Activated T-helper 2 cell treated with anti-CD3 and anti-CD28 coated beads, Interferon-gamma antibody, Interleukin-2, Interleukin-4, amounts not matched to agents 10 μg/mL and 5 μg/mL and 100 μg/mL, durations not matched to agents 14 hours and 24 hours and 36 hours (primary cell): ENCODE measurements at places on chromosomes 2 and 18. TPM values are rescaled to one million over a fixed set of nuclear protein-coding genes. Genes with fewer than 3 reads are reported as not detected.

DNA sequence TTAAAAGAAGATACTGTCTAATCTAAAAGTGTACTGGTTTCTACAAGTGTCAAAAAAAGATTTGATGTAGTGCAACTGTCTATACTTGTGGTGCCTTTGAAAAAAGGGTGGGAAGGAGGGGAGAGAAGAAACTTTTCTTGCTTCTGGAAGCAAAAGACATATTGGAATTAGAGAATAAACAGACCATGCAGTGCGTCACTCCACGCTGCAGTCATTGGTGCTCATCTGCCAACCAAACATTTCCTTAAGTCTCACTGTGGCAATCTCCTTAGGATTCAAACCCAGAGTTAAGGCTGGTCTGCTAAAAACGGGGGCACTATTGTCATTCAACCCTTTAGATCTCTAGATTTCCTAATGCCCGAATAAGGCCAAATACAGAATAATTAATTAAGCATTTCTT, 50.9 kb downstream of the PELI1 start:
- H3K27me3 ChIP-seq: no peaks in the 10 kb centered on the region
- H3K36me3 ChIP-seq: peaks cover 69% of the 10 kb centered on the region
- no peak overlapping the region for H3K4me3 ChIP-seq
- H3K27ac ChIP-seq: no peak overlapping the region
- peaks cover 10% of the 10 kb centered on the region for H3K4me1 ChIP-seq
- no peak for DNase-seq

DNA sequence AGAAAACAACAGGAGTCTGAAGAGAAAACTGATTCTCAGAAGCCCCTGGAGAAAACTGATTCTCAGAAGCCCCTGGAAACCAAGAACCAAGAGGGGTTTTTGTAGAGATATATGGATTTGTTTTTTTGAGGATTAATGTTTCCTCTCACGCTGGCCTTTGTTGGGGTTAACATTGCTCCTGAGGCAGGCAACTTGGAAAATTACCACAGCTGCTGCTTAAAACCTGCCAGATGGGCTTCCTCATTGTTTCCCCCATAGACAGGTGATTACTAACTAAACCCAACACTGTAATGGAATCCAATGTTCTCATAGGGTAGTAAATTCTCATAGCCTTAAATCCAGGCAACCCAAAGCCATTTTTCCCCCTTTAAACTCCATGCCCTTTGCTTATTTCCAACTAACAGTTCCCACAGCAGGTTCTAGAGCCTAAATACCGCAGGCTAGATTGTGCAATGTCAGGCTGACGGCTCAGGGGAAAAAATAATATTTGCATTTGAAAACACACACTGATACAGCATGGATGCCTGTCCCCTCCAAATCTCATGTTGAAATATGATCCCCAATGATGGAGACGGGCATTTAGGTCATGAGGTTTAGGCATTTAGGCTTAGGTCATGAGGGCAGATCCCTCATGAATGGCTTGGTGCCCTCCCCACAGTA, 272.3 kb upstream of the PKDCC start:
- no peaks in the 10 kb centered on the region for H3K36me3 ChIP-seq
- H3K4me3 ChIP-seq: no peak overlapping the region
- no peak for DNase-seq
- peaks cover 2% of the 10 kb centered on the region for H3K27me3 ChIP-seq
- no peak overlapping the region for H3K27ac ChIP-seq

- H3K27ac ChIP-seq: no peak overlapping the region
- H3K4me3 ChIP-seq: peak overlapping the region; percentile 68
- peaks cover 3% of the 10 kb centered on the region for H3K4me1 ChIP-seq
- no peak for DNase-seq
Observed at GRCh38 chr2:209208211-209208610, 215.6 kb upstream of the MAP2 start.

DNA sequence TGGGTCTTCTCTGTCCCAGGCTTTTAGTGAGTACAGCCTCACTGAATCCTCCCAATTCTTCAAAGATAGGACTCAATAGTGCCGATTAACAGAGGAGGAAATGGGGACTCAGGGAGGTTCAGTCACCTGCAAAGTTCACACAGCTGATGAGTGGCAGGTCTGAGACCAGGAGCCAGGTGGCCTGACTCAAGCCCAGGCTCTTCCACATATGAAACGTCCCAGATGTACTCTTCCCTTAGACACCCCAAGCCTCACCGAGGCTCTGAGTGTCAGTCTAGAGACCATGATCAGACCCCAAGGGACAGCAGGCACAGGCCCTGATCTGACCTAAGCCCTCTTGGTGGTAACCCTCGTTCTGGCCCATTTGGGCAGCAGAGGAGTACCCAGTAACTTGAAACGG, 115.2 kb downstream of the INHBB start:
- H3K27ac ChIP-seq: no peak overlapping the region
- no peak for DNase-seq
- no peaks in the 10 kb centered on the region for H3K4me1 ChIP-seq
- no peaks in the 10 kb centered on the region for H3K36me3 ChIP-seq
- no peak overlapping the region for H3K4me3 ChIP-seq

- peaks cover 42% of the 10 kb centered on the region for H3K4me1 ChIP-seq
- H3K4me3 ChIP-seq: no peak overlapping the region
- no peak for DNase-seq
- H3K27ac ChIP-seq: no peak overlapping the region
- H3K36me3 ChIP-seq: peaks cover 4% of the 10 kb centered on the region
Observed at GRCh38 chr2:197938555-197938954, 134.2 kb downstream of the PLCL1 start.

GRCh38 chr2:98385050-98385699, 38.9 kb downstream of the CNGA3 start:
- peaks cover 5% of the 10 kb centered on the region for H3K27me3 ChIP-seq
- H3K4me3 ChIP-seq: no peak overlapping the region
- peak; percentile 64 for DNase-seq
- peaks cover 3% of the 10 kb centered on the region for H3K4me1 ChIP-seq
- H3K36me3 ChIP-seq: no peaks in the 10 kb centered on the region
- no peak overlapping the region for H3K27ac ChIP-seq

- no peaks in the 10 kb centered on the region for H3K36me3 ChIP-seq
- no peak for DNase-seq
- H3K4me1 ChIP-seq: no peaks in the 10 kb centered on the region
- H3K27me3 ChIP-seq: peaks cover 9% of the 10 kb centered on the region
Observed at GRCh38 chr2:36753706-36754221, 57.3 kb downstream of the VIT start.

DNA sequence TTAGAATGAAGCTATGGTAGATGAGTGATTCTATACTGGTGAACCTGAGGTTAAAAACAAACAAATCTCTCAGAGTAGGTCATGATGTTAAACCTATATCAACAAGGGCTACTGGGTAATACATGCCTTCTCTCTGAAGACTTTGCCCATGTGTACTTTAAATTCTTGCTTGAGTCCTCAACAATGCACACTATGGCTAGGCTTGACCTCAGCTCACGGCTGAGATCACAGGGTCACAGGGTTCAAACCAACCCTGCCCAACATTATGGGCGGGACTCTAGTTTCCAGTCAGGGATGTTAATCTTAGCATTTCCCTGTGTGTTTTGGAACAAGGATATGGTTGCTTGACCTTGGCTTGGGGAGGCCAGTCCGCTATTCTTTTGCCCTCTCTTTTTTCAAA, 7.7 kb downstream of the CD28 start:
- H3K27me3 ChIP-seq: no peaks in the 10 kb centered on the region
- peaks cover 72% of the 10 kb centered on the region for H3K36me3 ChIP-seq
- DNase-seq: no peak
- H3K4me1 ChIP-seq: peaks cover 89% of the 10 kb centered on the region

GRCh38 chr2:231708773-231709635, 679 bp downstream of the PTMA start:
- peaks cover 55% of the 10 kb centered on the region for H3K36me3 ChIP-seq
- peak; percentile 51 for DNase-seq
- H3K27ac ChIP-seq: peak overlapping the region; percentile 98
- peaks cover 30% of the 10 kb centered on the region for H3K4me1 ChIP-seq
- no peaks in the 10 kb centered on the region for H3K27me3 ChIP-seq

- H3K4me3 ChIP-seq: no peak overlapping the region
- no peak for DNase-seq
- H3K27me3 ChIP-seq: no peaks in the 10 kb centered on the region
- H3K36me3 ChIP-seq: no peaks in the 10 kb centered on the region
- peaks cover 54% of the 10 kb centered on the region for H3K4me1 ChIP-seq
Observed at GRCh38 chr2:216855079-216855478, 4.8 kb downstream of the TNP1 start.

GRCh38 chr18:62396381-62396780, 71.3 kb downstream of the TNFRSF11A start:
- DNase-seq: no peak
- no peak overlapping the region for H3K4me3 ChIP-seq
- peak overlapping the region; percentile 61 for H3K27ac ChIP-seq
- H3K27me3 ChIP-seq: no peaks in the 10 kb centered on the region

SATB2 gene
- total RNA-seq: 0.05 TPM in 2 replicates

RNF152 gene
- 0.21 TPM in 2 replicates for total RNA-seq

LCT gene
- total RNA-seq: 0.53 and 0.55 TPM in 2 replicates

ANKRD62 gene
- not detected in 2 replicates for total RNA-seq

ATOH8 gene
- total RNA-seq: 0.07 and 0.11 TPM in 2 replicates

GREB1L gene
- total RNA-seq: not detected in 2 replicates

SRSF7 gene
- 401 and 406 TPM in 2 replicates for total RNA-seq

DNAH7 gene
- not detected in 2 replicates for total RNA-seq
